ENCODE measurements at places on chromosomes 6 and 20.

DNA sequence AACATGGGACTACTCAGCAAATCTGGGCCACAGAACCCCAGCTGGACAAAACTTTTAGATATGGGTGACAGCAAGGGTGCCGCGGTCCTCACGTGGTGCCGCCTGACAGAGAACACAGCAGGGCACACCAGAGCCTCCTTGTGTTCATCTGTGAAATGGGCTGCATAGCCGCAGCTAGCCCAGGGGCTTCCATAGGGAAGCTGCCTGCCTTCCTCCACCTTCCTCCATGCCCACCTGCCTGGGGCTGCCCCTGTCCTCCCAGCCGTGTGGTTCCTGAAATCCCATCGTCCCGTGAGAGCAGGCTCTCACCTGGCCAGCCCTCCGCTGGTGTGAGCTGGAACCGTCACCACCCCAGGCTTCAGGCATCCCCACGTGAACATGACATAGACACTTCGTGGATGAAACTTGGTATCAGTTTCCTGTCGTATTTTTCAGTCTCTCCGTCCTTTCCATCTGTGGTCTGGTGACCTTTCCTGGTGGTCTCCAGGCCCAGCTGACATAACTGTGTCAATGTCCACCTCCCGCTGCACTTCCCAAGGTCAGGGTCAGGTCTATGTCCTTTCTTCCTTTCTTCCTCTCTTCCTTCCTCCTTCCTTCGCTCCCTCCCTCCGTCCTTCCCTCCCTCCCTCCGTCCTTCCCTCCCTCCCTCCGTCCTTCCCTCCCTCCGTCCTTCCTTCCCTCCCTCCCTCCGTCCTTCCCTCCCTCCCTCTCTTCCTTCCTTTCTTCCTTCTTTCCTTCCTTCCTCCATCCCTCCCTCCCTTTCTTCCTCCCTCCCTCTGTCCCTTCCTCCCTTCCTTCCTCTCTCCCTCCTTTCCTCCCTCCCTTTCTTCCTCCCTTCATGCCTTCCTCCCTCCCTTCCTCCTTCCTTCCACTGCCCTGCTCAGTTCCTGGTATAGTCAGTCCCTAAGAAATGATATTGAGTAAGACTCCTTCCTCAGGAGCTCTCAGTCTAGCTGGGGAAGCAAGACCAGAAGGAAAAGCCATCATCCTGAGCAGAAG lies 78.8 kb downstream of the GRM4 start:
- no peak for DNase-seq

GRCh38 chr6:168049277-168049676 lies 29.7 kb downstream of the FRMD1 start:
- DNase-seq: no peak

GRCh38 chr6:116359835-116360234 lies 10.9 kb upstream of the DSE start:
- no peak for DNase-seq

DNA sequence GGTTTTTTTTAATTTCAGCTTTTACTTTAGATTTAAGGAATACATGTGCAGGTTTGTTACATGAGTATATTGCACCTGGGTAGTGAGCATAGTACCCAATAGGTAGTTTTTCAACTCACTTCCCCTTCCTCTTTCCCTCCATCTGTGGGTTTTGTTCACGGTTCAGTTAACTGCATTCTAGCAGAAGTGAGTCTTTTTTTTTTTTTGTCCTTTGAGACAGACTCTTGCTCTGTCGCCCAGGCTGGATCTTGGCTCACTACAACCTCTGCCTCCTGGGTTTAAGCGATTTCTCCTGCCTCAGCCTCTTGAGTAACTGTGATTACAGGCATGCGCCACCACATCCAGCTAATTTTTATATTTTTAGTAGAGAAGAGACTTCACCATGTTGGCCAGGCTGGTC lies 8.7 kb downstream of the UBR2 start:
- no peak for DNase-seq

All from activated CD4-positive, alpha-beta T cell treated with anti-CD3 and anti-CD28 coated beads, Interleukin-2, Interleukin-4, amounts not matched to agents 100 ng/mL and 50 ng/mL, durations not matched to agents 16 hours and 8 hours (primary cell).